ENCODE measurements at places on chromosomes 7 and 10.
A peak's percentile ranks its signal among the peaks of the same experiment; 100 is the strongest.

DNA sequence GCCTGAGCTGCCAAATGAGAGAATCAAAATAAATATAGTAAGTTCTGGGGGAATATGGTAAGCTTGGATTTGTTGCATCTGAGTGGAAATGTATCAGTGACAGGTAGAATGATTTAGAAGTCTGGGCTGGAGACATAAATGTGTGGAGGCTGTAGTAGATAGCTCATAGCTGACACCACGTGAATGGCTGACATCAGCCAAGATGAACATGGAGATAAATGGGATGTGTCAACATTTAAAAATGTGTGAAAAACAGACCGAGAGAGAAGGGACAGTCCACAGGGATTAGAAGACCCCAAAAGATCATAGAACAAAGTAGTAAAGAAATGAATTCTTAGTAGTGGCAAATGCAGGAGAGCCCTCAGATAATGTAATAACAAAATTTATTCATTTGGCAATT, 40.9 kb downstream of the NAMPT start:
- DNase-seq: no peak

GRCh38 chr10:60853637-60854036, 75.4 kb downstream of the CDK1 start:
- no peak for DNase-seq

DNA sequence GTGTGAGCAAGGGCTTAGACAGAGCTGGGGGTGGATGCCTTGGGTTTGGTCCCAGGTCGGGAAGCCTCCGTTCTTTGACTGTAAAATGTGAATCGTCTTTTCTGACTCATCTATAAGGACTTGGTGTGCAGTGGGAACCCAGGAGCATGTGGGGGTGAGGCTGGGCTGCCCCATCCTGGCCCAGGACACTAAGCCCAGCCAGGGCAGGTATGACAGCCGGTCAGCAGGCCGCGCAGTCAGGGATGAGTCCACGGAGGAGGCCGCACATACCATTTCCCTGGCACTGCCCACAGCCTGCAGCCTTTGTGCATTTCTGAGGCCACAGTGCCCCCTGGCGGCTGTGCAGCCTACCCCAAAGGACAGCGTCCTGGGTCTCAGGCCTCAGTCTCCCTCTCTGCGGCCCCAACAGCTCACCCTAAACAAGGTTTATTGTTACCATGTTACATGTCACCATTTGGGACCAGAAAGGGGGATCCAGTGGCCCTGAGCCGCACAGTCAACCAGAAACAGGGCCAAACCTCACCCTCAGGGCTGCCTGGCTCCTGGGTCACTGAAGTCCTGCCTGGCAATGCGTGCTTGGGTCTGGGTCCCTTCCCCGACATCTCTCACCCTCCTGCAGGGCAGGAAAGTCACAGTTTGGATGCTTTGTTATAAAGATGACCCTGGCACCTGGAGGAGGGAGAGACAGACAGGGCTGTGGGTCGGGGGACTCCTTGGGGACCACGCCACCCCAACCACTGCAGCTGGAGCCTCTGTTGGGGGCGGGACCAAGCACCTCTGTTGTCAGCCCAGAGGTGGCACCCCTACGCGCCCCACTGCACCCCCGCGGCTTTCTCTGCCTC, 14.4 kb upstream of the SH2B2 start:
- DNase-seq: peak; percentile 42

GRCh38 chr10:110511734-110512449, 14.2 kb downstream of the DUSP5 start:
- DNase-seq: no peak

Data from effector memory CD4-positive, alpha-beta T cell (primary cell).